ENCODE measurements at places on chromosomes 2 and 18. TPM values are rescaled to one million over a fixed set of nuclear protein-coding genes. Genes with fewer than 3 reads are reported as not detected.

The DTNA gene
- total RNA-seq: 8.3 TPM

The PPM1B gene
- 13.6 TPM for total RNA-seq

The ASB3 gene
- total RNA-seq: 16.3 TPM

The NDUFS1 gene
- total RNA-seq: 120 TPM

The SNED1 gene
- 9.1 TPM for total RNA-seq

The VIL1 gene
- total RNA-seq: not detected

The CAPN10 gene
- 19.8 TPM for total RNA-seq

The C2orf92 gene
- 0.15 TPM for total RNA-seq

The SH2D6 gene
- 0.59 TPM for total RNA-seq

The C2orf81 gene
- total RNA-seq: 3.7 TPM

The CBLN2 gene
- not detected for total RNA-seq

The CD226 gene
- under 0.01 TPM for total RNA-seq

The TBR1 gene
- not detected for total RNA-seq

The TBC1D8 gene
- 4.4 TPM for total RNA-seq

The FBLN7 gene
- 1.0 TPM for total RNA-seq

The GAREM1 gene
- 2.2 TPM for total RNA-seq

The OSBPL1A gene
- total RNA-seq: 20.0 TPM

The TRIM43 gene
- total RNA-seq: not detected

The CCDC178 gene
- not detected for total RNA-seq

The HOXD1 gene
- total RNA-seq: not detected

The NGEF gene
- 2.2 TPM for total RNA-seq

The MEP1B gene
- total RNA-seq: not detected

The AMER3 gene
- not detected for total RNA-seq

The KYNU gene
- total RNA-seq: 1.0 TPM

The INPP5D gene
- total RNA-seq: 0.15 TPM

The EPB41L5 gene
- total RNA-seq: 5.5 TPM

The VWC2L gene
- not detected for total RNA-seq

The DUSP19 gene
- 1.2 TPM for total RNA-seq

The KLHL41 gene
- total RNA-seq: 0.34 TPM

The TMEM198 gene
- total RNA-seq: 1.2 TPM

The GPAT2 gene
- 2.5 TPM for total RNA-seq

The SIGLEC15 gene
- 0.67 TPM for total RNA-seq

The CGREF1 gene
- 1.5 TPM for total RNA-seq

The SPATA3 gene
- not detected for total RNA-seq

The ABCG8 gene
- total RNA-seq: not detected

The POTEE gene
- not detected for total RNA-seq

The LRRTM4 gene
- total RNA-seq: not detected

The RTP5 gene
- not detected for total RNA-seq

The UBE2E3 gene
- total RNA-seq: 118 TPM

The RAX gene
- not detected for total RNA-seq

The SCN9A gene
- total RNA-seq: 13.6 TPM

The AP1S3 gene
- total RNA-seq: 2.2 TPM

The SMC6 gene
- total RNA-seq: 13.4 TPM

The DSG1 gene
- total RNA-seq: not detected
